ENCODE measurements at places on chromosomes 2 and 18.

- no peak for DNase-seq
- H3K4me3 ChIP-seq = no peak overlapping the region
- H3K27ac ChIP-seq = no peak overlapping the region
- no peaks in the 10 kb centered on the region for H3K27me3 ChIP-seq
Observed at GRCh38 chr18:42706618-42707017, 408.9 kb downstream of the RIT2 start.

DNA sequence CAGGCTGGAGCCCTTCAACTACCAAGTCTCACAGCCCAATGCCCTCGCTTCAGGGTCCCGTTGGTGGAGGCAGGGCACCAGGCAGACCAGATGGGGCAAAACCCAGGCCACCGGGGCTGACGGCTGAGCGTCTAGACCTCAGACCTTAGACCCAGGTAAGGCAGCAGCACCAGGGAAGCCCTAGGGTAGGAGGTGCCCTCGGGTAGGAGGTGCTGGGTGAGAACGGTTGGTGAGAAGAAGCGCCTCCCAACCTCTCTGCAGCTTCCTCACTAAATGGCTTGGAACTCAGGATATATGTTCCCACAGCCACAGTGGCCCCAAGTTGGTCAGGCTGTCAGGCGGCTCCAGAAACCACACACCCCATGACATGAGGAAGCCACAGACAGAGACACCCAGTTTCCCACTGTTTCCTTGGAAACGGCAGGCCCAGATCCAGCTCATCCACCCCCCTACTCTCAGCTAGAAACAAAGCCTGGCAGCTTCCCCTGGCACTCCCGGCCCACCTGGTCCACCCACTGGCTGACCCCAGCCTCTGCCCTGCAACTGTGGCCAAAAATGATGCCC is 13.1 kb upstream of the MLPH start:
- no peak for DNase-seq
- H3K4me1 ChIP-seq = peaks cover 3% of the 10 kb centered on the region
- H3K4me3 ChIP-seq = no peak overlapping the region
- H3K27ac ChIP-seq = no peak overlapping the region
- H3K27me3 ChIP-seq = peaks cover 12% of the 10 kb centered on the region

- no peaks in the 10 kb centered on the region for H3K36me3 ChIP-seq
- no peak for DNase-seq
- H3K27me3 ChIP-seq = no peaks in the 10 kb centered on the region
- H3K27ac ChIP-seq = no peak overlapping the region
Observed at GRCh38 chr2:145091967-145092366, 572.0 kb upstream of the ZEB2 start.

DNA sequence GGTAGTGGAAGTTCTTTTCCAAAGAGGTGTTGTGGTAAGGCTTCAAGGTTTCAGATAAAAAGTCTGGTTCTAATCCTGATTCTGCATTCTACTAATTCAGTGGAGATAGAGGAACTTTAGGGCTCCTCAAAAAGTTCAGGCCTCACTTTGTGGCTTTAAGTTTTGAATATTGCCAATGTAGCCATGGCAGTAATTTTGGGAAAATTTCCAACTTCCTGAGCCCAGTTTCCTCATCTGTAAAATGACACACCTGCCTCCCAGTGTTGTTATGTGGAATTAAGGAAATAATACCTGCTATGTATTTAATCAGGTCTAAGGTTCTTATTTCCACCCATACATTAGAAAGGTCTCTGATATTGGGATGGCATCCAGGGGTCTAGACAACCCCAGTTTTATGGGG is 147.6 kb upstream of the ITGA6 start:
- no peak overlapping the region for H3K4me3 ChIP-seq
- no peak overlapping the region for H3K27ac ChIP-seq
- H3K27me3 ChIP-seq = peaks cover 16% of the 10 kb centered on the region
- no peak for DNase-seq

GRCh38 chr2:210912779-210913178 is 356.4 kb downstream of the CPS1 start:
- no peak overlapping the region for H3K4me3 ChIP-seq
- no peaks in the 10 kb centered on the region for H3K27me3 ChIP-seq
- no peak for DNase-seq
- no peaks in the 10 kb centered on the region for H3K4me1 ChIP-seq

DNA sequence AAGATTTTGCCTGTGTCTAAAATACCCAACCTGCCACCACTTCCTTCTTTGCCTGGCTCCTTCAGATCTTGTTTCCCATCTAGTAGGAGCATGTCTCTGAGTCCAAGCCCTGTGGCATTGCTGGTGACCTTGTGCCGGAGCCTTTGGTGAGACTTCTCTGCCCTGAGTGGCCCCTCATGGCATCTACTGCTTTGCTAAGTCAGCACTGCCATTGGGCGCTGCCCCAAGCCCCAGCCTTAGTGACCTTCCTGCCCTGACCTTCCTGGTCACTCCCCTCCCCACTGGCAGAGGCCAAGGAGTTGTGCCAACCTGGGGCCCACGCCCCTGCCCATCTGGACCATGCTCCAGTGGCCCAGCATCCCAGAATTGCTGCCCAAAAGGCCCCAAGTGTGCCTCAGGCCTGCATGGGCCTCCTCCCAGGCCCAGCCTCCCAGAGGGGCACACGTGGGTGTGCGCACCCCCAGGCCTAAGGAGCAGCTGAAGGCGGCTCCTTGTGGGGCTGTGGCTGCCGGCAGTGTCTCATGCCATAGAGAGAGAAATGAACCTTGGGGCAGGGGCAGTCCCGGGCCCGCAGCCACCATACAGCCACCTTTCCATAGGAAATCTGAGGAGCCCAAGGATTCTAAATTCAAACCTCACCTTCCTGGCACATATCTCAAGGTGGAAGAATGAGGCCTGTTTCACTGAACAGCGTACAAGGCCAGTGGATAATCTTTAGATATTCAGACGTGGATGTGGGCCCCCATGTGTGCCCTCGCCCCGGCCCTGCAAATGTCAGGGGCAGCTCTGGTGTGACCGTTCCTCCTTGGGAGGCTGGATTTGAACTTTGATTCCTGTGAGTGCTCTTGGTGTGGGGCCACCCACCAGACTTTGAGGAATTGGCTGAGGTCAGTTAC is 100.2 kb upstream of the SLC66A3 start:
- H3K4me3 ChIP-seq = no peak overlapping the region
- no peaks in the 10 kb centered on the region for H3K4me1 ChIP-seq
- DNase-seq = no peak
- H3K27ac ChIP-seq = no peak overlapping the region
- peaks cover 20% of the 10 kb centered on the region for H3K27me3 ChIP-seq

GRCh38 chr2:10016001-10016801 is 27.1 kb upstream of the KLF11 start:
- no peak for DNase-seq
- H3K27me3 ChIP-seq = peaks cover 14% of the 10 kb centered on the region
- H3K4me1 ChIP-seq = no peaks in the 10 kb centered on the region
- H3K36me3 ChIP-seq = no peaks in the 10 kb centered on the region
- no peak overlapping the region for H3K27ac ChIP-seq
- no peak overlapping the region for H3K4me3 ChIP-seq

DNA sequence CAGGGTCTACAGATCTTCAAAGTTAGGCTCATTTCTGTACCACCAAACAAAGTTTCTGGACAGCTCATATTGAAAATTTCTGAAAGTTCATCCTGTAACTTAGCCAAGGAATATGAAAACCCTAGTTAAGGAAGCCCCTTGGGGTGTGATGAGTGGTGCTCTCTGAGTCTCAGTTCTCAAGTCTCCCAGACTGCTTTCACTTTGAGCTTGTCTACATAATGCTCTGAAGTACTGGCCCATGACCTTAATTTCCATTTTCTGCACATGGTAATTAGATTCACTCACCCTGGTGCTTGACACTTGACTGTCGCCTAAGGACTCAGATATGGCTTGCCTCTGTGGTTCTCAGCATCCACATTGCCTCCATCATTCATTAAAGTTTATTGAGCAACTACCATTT is 51.7 kb upstream of the SATB2 start:
- H3K4me1 ChIP-seq = no peaks in the 10 kb centered on the region
- no peak overlapping the region for H3K27ac ChIP-seq
- H3K27me3 ChIP-seq = no peaks in the 10 kb centered on the region
- H3K36me3 ChIP-seq = no peaks in the 10 kb centered on the region
- H3K4me3 ChIP-seq = no peak overlapping the region
- DNase-seq = no peak
